Stimulated activated CD4-positive, alpha-beta T cell treated with anti-CD3 and anti-CD28 coated beads, TNF-alpha, amount 100 ng/mL, for 4 hours (primary cell): ENCODE measurements at places on chromosomes 16 and 17.
A peak's percentile ranks its signal among the peaks of the same experiment; 100 is the strongest.

DNA sequence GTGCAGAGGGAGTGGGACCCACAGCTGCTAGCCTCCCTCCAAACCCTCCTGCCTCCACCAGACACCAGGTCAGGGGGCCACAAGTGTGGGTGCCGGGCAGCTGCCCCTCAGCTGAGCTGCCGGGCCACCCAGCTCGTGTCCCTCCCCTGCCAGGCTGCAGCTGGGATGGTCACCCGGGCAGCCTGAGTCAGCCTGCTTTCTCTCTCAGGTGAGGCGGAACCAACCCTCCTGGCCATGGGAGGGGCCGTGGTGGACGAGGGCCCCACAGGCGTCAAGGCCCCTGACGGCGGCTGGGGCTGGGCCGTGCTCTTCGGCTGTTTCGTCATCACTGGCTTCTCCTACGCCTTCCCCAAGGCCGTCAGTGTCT lies 6.9 kb downstream of the SLC16A3 start:
- no peak for DNase-seq

GRCh38 chr16:89217388-89218191 lies at the start of gene ZNF778:
TSS of gene ZNF778 (plus strand) at chr16:89217703. CDS start at chr16:89221128, 3,425 bp downstream.
- peak; percentile 61 for DNase-seq

- DNase-seq = no peak
Measured at GRCh38 chr16:70432356-70432722, 6.6 kb downstream of the ST3GAL2 start.

DNA sequence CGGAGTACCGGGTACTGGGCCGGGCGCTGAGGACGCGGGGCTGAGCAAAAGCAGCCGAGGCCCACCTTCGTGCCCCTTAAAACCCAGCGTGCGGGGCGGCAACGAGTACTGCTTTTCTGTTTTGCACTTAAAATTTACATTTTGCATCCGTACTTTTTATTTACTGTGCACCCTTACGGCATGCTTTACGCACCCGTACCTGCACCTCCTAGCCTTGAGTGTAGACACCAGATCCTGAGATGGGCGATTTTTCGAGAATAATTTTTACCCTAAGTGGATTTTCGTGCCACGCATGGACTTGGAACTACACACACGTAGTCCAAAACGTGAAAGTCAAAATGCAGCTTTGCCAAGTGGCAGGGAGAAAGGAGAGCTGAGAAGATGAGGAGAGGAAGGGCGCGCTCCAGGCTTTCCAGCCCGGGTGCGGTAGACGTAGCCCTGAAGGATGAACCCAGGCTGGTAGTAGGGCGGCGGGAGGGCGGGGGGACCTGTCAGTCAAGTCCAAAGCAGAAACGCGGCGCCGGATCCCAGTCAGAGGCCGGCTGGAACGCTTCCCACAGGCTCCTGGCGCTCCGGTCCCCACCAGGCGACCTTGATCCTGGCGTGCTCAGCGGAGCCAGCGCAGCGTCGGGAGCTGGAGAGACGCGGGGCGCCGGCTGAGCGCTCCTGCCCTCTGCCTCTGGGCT lies 1.2 kb upstream of the CBLN1 start:
- no peak for DNase-seq

DNA sequence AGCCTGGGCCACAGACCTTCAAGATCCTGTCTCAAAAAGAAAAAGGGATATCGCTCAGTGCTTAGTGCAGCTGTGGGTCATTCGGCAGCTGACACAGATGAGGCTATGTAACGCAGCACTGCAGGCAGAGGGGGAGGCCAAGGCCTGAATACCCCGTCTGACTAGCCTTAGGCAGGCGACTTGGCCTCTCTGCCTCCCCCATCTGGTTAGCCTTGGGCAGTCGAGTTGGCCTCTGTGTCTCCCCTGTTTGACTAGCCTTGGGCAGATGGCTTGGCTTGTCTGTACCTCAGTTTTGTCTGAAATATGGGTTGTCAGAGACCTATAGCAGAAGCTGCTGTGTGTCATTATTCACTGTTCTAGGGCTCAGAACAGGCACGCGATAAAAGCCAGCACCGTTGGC lies 10.0 kb downstream of the SPATA33 start:
- no peak for DNase-seq

GRCh38 chr16:67053767-67054334 lies 24.9 kb downstream of the CBFB start:
- DNase-seq = no peak

GRCh38 chr17:39219647-39220154 lies 6.0 kb downstream of the STAC2 start:
- DNase-seq = no peak

DNA sequence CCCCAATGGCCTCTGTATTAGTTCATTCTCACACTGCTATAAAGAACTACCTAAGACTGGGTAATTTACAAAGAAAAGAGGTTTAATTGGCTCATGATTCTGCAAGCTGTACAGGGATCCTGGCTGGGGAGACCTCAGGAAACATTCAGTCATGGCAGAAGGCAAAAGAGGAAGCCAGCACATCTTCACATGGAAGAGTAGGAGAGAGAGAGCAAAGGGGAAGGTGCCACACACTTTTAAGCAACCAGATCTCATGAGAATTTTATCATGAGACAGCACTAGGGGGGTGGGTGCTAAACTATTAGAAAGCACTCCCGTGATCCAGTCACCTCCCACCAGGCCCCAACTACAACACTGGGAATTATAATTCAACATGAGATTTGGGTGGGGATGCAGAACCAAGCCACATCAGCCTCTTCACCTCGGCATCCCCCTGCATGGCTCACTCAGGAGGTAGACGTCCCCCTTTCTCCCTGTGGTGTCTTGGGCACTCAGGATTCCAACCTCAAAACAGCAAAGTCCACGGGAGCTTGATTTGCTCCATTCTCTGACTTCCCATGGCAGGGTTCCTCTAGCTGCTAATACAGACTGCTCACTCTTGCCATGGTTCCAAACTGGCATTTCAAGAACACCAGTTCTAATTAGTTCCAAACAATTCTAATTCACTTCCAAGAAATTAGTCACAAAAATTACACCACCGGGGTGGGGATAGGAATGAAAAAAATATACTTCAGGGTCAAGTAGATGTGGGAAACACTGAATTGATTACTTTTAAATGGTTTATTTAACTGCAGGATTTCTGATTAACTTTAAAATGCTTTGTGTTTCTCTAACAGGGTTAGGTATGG lies 203.8 kb upstream of the HSBP1 start:
- no peak for DNase-seq

DNA sequence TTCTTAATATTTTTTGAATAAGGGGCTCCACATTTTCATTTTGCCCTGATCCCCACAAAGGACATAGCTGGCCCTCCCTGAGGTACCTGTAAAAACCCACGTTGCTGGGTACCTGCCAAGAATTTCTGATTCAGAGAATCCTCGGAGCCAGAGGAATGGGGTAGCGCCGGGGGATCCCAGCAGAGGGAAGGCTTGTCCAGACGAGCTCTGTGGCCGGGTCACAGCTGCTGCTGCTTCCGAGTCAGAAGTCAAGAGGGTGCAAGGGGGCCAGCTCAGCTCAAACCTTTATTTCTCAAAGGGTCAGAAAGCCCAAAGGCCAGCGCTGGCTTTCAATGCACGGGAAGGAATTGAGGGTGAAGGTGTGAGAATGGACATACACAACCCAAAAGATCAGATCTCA lies 68.9 kb upstream of the SDK2 start:
- DNase-seq = no peak

DNA sequence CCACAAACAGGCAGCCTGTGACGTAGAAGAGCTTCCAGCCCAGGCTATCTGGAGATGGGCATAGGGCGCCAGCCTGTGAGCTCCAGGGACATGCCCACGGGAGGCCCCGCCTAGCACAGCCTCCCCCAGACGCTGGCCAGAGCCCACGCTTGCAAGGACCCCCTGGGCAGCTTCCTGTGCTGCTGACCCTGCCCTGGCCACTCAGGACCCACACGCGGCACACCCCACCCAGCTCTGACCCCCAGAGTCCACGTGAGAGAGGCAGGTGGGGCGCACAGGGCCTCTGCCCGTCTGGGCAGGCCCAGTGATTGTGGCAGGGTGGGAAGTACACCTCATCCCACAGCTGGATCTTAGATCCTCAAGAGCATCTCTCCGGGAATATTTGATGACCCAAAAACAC lies 3.9 kb downstream of the CYBC1 start:
- no peak for DNase-seq

GRCh38 chr16:24694931-24695330 lies 34.5 kb upstream of the TNRC6A start:
- no peak for DNase-seq

DNA sequence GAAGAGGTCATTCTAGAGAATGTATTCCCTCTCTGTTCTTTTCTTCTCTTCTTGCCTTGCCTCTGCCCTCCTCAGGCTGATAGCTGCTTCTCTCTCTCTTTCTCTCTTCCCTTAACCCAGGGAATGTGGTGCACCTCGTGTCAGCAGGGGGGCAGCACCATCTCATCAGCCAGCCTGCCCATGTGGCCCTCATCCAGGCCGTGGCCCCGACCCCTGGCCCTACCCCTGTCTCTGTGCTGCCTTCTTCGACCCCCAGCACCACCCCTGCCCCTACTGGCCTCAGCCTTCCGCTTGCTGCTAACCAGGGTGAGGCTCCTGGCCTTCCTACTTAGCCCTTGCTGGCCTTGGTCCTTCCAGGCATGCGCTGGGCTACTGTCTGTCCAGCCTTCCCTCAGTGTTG lies 23.5 kb downstream of the SRCAP start:
- DNase-seq = no peak

- DNase-seq = no peak
Measured at GRCh38 chr17:77802333-77802615, 156.2 kb upstream of the TNRC6C start.

- no peak for DNase-seq
Measured at GRCh38 chr16:83113811-83114210, 487.0 kb downstream of the CDH13 start.

DNA sequence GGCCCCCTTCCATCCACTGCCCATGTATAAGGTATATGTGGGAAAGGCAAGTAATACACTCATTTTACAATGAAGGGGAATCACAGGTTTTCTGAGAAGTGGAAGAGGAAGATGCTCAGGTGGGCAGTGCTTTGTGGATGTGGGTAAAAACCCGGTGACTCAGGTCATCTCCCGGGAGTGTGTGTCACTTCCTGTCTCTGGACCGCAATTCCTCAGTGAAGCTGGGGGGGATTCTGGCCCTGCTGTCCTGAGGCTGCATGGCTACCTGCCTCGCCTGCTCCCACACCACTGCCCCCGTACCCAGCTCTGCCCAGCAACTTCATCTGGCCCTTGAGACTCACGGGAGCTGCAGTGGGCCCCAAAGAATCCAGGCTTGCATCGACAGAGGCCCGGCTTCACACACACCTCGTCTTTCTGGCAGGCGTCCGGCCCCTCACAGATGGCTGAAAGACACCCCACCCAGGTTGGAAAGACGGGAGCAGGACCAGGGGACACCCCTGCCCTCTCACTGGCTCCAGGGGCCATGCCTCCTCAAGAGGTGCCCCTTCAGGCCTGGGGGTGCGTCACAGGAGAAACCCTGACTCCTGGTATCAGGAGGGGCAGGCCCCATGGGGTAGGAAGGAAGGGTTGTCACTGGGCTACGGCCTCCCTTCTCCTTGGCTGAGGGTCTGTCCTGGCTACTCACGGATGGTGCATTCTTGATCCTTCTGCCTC lies 882 bp downstream of the SCARF1 start:
- DNase-seq = no peak
